Activated gamma-delta T cell treated with Interleukin-2 at 50 U/mL for 16 hours (primary cell): ENCODE measurements at places on chromosomes 11 and 22.

DNA sequence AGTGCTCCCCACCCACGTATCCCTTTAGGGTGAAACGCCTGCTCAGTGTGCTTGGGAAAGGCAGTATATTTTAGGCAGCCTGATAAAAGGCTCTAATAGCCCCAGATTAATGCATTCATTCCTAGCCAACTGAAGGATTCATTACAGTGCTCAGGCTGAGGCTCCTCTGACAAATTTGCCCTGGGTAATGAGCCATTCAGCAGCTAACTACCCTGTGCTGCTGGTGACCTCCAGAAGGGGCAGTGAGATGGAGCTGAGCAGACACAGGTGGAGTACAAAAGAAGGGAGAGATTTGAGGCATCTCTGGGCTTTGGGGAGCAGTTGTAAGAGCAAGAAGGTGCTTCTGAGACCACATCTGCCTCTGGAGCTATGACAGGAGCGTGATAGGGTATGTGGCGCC, 817.0 kb downstream of the NTM start:
- DNase-seq = no peak

GRCh38 chr11:92302770-92303169, 78.2 kb downstream of the FAT3 start:
- DNase-seq = no peak

DNA sequence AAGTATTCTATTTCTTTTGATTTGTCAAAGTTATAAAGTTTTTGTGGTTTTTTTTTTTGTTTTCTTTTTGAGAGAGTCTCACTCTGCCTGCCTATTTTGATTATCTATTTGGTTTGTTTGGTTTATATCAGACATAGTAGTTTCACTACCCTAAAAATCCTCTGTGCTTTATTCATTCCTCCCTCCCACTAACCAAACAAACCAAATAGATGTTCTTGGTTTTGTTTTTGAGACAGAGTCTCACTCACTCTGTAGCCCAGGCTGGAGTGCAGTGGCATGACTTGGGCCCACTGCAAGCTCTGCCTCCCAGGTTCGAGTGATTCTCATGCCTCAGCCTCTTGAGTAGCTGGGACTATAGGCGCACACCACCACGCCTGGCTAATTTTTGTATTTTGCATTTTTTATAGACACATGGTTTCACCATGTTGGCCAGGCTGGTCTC, 67.9 kb downstream of the ENTHD1 start:
- DNase-seq = no peak

- DNase-seq = no peak
These were observed 859 bp upstream of the ACCS start for GRCh38 chr11:44065161-44065661.

DNA sequence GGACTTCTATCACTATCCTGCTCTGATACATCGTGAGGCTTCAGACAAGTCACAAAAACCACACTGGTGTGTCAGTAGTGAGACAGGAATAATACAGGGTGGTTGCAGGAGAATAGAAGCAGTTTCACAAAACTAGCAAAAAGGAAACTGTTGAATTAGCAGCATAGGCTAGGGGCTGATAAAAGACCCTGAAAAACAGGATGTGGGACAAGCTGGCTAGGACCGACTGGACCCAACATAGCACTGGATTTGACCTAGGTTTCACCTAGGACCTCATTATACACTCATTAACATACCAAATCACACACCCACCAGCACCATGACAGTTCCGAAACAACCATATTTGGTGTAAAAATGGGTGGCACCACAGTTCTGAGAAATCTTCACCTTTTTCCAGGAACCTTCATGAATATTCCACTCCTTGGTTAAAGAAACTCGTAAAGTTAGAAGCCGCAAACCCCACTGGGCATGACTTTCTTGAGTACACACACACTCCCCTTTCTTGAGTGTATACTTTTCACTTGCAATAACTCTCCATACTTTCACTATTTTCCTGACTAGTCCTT, 76.2 kb downstream of the SLC1A2 start:
- no peak for DNase-seq

GRCh38 chr11:76730887-76731565, 52.1 kb upstream of the TSKU start:
- DNase-seq = no peak

GRCh38 chr11:69434471-69434931, 47.0 kb upstream of the LINC01488 start:
- no peak for DNase-seq

GRCh38 chr11:84747871-84748270, 879.3 kb downstream of the DLG2 start:
- DNase-seq = no peak

DNA sequence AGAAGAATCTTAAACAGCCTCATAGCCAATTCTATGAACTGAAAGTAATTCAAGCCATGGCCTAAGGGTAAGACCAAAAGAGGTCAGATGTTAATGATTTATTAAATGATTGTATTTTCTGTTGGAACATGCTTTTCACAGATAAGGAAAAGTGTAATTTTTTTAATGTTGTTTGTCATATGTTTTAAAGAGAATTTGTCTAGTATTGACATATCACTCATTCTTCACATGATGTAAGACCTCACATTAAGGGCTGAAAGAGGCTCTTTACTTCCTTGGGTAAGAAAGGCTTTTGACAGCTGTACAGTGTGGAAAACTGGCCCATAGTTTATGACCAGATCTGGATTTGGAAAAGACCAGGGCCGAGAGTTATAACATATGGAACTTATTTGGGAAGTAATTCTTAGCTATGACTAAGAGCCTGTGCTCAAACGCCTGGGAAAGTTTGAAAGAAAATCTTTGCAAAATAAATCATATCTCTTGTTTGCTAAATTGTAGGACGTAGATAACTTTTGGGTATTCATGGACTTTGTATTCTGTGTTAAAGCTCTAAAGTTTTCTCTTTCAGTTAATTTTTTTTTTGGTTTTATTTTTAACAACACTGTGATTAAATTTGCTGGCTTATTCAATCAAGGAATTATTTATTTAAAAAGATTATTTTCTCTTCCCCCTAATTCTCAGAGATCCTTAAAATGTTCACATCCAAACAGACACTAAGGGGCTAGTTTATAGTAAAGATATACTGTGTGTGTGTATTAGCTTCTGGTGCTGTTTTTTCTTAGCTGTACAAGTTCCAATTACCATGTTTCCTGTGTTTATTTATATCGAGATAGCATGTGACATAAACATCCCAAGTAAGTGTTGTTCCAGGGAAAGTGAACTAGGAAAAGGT, 162.2 kb downstream of the ARHGAP42 start:
- DNase-seq = no peak

- no peak for DNase-seq
These were observed 65.3 kb upstream of the SLN start for GRCh38 chr11:107777110-107777509.
